ENCODE measurements at places on chromosomes 13 and 19. TPM values are rescaled to one million over a fixed set of nuclear protein-coding genes. Genes with fewer than 3 reads are reported as not detected.

- no peaks in the 10 kb centered on the region for H3K4me1 ChIP-seq
- H3K27ac ChIP-seq, result peak within 1 kb of the TSS; percentile 9
- H3K27me3 ChIP-seq, result no peaks in the 10 kb centered on the region
- H3K4me3 ChIP-seq, result peak within 1 kb of the TSS; percentile 68
Observed at GRCh38 chr13:37869756-37870488, at the start of gene TRPC4. Gene TRPC4, minus strand, starts transcription at chr13:37869772. Its CDS starts 86,439 bp downstream, at chr13:37783333.

ERICH4 gene
- not detected for total RNA-seq

MED29 gene
- total RNA-seq, result 60.8 TPM

MAB21L1 gene
- not detected for total RNA-seq

CEACAM21 gene
- total RNA-seq, result not detected

FSD1 gene
- total RNA-seq, result not detected

GRCh38 chr13:101035119-101035620, 360.6 kb upstream of the TMTC4 start:
- no peak for DNase-seq
- H3K27me3 ChIP-seq, result no peaks in the 10 kb centered on the region
- no peaks in the 10 kb centered on the region for H3K36me3 ChIP-seq
- H3K4me1 ChIP-seq, result no peaks in the 10 kb centered on the region

DNA sequence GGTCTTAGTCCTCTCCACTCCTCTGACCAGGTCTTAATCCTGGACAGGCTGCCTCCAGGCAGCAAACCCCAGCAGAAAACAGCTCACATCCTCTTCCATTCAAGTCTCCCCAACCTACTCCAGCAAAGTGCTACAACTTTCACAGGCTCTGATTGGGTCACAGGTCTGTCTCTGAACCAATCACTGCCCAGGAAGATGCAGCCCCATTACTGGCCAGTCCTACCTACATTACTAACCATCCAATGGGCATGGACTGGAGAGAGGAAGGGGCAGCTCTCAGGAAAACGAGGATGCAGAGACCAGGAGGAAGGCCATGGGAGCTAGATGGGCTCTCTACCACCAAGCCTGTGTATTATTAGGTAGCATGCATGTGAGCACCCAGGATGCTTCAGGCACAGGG, 12.2 kb downstream of the MED26 start:
- H3K27ac ChIP-seq, result no peak overlapping the region
- no peaks in the 10 kb centered on the region for H3K27me3 ChIP-seq
- no peaks in the 10 kb centered on the region for H3K36me3 ChIP-seq
- H3K4me1 ChIP-seq, result peaks cover 9% of the 10 kb centered on the region

PDE4C gene
- not detected for total RNA-seq

DNA sequence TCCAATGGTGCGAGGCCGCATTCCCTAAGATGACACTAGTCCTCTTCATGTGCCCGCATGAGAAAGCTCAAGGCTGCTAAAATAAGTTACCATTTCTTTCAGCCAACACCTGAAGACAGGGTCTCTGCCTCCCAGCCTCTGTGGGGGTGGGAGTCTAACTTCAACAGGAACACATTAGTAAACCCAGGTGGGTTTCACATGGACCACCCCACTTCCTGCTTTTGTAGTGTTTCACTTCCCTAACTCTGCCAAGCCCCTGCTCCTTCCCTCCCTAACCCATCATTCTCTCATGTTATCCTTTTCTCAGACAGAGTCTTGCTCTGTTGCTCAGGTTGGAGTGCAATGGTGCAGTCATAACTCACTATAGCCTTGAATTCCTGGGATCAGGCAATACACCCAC, 783.6 kb downstream of the UQCRFS1 start:
- H3K4me1 ChIP-seq, result no peaks in the 10 kb centered on the region
- H3K27me3 ChIP-seq, result no peaks in the 10 kb centered on the region
- H3K4me3 ChIP-seq, result no peak overlapping the region
- no peak for DNase-seq
- H3K27ac ChIP-seq, result no peak overlapping the region
- no peaks in the 10 kb centered on the region for H3K36me3 ChIP-seq

- H3K4me1 ChIP-seq, result no peaks in the 10 kb centered on the region
- no peaks in the 10 kb centered on the region for H3K36me3 ChIP-seq
- no peaks in the 10 kb centered on the region for H3K27me3 ChIP-seq
- no peak overlapping the region for H3K27ac ChIP-seq
- H3K4me3 ChIP-seq, result no peak overlapping the region
- DNase-seq, result no peak
Observed at GRCh38 chr13:89930861-89931260, 1416.6 kb upstream of the MIR17HG start.

DNA sequence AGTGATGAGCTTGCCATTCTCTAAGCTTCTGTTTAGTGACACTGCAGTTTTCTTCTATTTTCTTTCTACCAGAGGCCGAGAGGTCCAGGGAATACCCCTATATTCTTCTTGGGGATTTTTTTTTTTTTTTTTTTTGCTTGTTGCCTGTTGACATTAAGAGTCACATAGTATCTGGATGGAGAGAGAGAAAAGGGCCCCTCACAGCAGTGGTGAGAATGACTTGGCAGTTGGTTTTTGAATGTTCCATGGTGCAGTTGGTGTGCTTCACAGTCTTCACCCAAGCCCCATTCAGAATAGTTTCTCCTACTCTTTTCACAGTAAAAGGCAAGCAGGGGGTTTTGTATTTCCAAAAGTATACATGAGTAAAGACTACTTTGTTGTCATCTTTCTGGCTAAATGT, 577.9 kb downstream of the LMO7 start:
- H3K27me3 ChIP-seq, result no peaks in the 10 kb centered on the region
- H3K27ac ChIP-seq, result no peak overlapping the region
- H3K4me3 ChIP-seq, result no peak overlapping the region

- no peak overlapping the region for H3K27ac ChIP-seq
- DNase-seq, result no peak
- no peaks in the 10 kb centered on the region for H3K36me3 ChIP-seq
- peaks cover 10% of the 10 kb centered on the region for H3K4me1 ChIP-seq
Observed at GRCh38 chr13:43362556-43362955, 339.2 kb downstream of the DNAJC15 start.

PDX1 gene
- not detected for total RNA-seq

DNA sequence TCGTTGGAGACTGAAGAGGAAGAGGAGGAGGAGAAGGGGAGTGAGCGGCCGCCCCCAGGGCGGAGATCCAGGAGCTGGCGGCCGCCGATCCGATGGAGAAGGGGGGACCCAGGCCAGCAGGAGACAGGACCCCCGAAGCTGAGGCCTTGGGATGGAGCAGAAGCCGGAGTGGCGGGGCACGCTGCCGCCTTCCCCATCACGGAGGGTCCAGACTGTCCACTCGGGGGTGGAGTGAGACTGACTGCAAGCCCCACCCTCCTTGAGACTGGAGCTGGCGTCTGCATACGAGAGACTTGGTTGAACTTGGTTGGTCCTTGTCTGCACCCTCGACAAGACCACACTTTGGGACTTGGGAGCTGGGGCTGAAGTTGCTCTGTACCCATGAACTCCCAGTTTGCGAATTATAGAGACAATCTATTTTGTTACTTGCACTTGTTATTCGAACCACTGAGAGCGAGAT, 1.8 kb downstream of the GADD45B start:
- H3K4me3 ChIP-seq, result peak overlapping the region; percentile 94
- H3K27ac ChIP-seq, result peak overlapping the region; percentile 90
- DNase-seq, result no peak
- no peaks in the 10 kb centered on the region for H3K27me3 ChIP-seq

DNA sequence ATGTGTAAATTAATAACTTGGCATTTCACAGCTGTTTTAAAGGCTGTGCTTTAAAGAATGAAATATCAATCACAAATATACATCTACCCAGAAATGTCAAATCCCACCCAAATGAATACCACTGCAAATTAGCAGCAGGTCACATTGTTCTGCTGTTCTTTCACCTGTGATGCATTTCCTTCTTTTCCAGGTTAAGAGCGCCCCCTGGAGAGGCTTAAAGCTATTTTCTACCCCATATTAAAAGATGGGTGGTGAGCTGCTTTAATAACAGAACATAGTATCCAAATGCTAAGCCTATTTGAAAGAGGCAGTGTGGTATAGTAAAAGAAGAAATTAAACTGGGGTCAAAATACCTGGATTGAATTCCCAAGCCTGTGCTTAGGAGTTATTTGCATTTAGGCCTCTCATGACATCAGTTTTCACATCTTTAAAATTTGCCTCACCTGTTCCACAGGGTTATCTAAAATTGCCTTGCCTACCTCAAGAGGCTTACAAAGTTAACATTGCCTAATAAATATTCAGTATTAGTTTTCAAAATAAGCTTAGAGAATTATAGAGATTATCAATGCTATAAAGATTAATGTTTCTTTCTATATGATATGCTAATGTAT, 396.9 kb upstream of the SLITRK5 start:
- no peaks in the 10 kb centered on the region for H3K36me3 ChIP-seq
- H3K4me1 ChIP-seq, result no peaks in the 10 kb centered on the region
- no peak for DNase-seq
- H3K4me3 ChIP-seq, result no peak overlapping the region

GRCh38 chr19:32450217-32450616, 44.6 kb downstream of the DPY19L3 start:
- H3K4me1 ChIP-seq, result no peaks in the 10 kb centered on the region
- no peak for DNase-seq
- H3K36me3 ChIP-seq, result peaks cover 6% of the 10 kb centered on the region
- no peak overlapping the region for H3K4me3 ChIP-seq

GRCh38 chr13:49112782-49113525, 107.2 kb upstream of the MLNR start:
- H3K27me3 ChIP-seq, result no peaks in the 10 kb centered on the region
- H3K36me3 ChIP-seq, result peaks cover 23% of the 10 kb centered on the region
- H3K27ac ChIP-seq, result no peak overlapping the region
- H3K4me3 ChIP-seq, result peak overlapping the region; percentile 3

CNN1 gene
- total RNA-seq, result 477 TPM

DNA sequence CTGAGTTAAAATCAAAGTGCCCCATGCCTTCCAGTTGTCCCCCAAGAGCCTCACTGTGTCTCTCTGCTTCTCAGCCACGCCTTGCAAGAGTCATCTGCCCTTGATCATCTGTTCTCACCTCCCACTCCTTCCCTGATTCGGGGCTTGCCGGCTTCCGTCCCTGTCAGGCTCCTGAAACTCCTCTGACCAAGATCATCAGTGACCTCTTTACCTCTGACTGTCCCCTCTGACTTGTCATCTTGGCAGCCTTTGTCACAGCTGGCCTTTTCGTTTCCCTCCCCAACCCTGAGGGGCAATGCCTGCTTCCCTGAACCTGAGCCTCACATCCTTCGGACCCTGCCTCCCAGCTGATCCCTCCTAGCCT, 66.3 kb downstream of the MAP4K1 start:
- no peak overlapping the region for H3K27ac ChIP-seq
- no peaks in the 10 kb centered on the region for H3K36me3 ChIP-seq
- H3K4me3 ChIP-seq, result no peak overlapping the region
- H3K27me3 ChIP-seq, result no peaks in the 10 kb centered on the region
- no peak for DNase-seq

- peak overlapping the region; percentile 24 for H3K27ac ChIP-seq
- peaks cover 5% of the 10 kb centered on the region for H3K4me1 ChIP-seq
- H3K4me3 ChIP-seq, result peak overlapping the region; percentile 19
- DNase-seq, result no peak
- H3K36me3 ChIP-seq, result no peaks in the 10 kb centered on the region
Observed at GRCh38 chr13:28754698-28755545, 36.2 kb upstream of the SLC46A3 start.
